Hepatocyte (in vitro differentiated cells): ENCODE measurements at places on chromosomes 2 and 18. TPM values are rescaled to one million over a fixed set of nuclear protein-coding genes. Genes with fewer than 3 reads are reported as not detected.

- no peak for DNase-seq
These were observed 105.5 kb downstream of the IRS1 start for GRCh38 chr2:226694149-226694548.

TDRD15 gene
- total RNA-seq, result 0.07 and 0.08 TPM in 2 replicates

DNA sequence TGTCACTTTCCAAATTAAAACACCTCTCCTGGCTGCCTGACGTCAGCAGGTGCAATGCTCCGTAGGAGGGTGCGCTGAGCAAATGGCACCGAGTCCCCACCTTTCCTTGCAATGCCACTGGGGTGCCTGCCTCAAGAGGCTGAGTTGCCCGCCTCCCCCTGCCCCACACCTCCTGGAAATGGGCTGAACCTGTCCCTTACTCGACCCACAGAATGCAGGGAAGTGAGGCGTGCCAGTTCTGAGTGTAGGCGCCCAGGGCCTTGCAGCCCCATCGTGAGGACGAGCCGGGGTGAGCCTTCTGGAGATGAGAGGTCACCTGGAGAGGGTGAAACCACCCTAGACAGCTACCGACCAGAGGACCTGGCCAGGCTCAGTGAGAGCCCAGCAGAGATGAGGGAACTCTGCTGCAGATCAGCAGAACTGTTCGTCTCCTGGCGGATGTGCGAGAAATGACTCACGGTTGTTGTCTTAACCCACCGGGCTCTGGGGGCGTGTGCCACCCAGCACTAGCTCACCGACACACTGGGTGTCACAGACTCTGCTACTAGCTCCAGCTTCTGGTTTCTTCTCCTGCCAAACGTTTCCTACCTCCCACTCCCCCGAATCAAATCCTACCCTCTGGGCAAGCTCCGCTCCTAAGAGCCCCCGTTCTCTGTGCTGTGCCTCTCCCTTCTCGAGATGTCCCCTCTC is 168.7 kb upstream of the HDAC4 start:
- no peak for DNase-seq

- DNase-seq, result no peak
These were observed 209.7 kb upstream of the SIX2 start for GRCh38 chr2:45218931-45219339.

- DNase-seq, result peak; percentile 88
These were observed 8.8 kb downstream of the RTP5 start for GRCh38 chr2:241877989-241878970.

- no peak for DNase-seq
These were observed 145.8 kb downstream of the TRIB2 start for GRCh38 chr2:12862541-12862940.

COLEC11 gene
- total RNA-seq, result 22.6 TPM in 2 replicates

UGT1A7 gene
- 0.07 TPM in 1 of 2 replicates, not detected in the other for total RNA-seq
